ENCODE measurements at places on chromosomes 6 and 20.

DNA sequence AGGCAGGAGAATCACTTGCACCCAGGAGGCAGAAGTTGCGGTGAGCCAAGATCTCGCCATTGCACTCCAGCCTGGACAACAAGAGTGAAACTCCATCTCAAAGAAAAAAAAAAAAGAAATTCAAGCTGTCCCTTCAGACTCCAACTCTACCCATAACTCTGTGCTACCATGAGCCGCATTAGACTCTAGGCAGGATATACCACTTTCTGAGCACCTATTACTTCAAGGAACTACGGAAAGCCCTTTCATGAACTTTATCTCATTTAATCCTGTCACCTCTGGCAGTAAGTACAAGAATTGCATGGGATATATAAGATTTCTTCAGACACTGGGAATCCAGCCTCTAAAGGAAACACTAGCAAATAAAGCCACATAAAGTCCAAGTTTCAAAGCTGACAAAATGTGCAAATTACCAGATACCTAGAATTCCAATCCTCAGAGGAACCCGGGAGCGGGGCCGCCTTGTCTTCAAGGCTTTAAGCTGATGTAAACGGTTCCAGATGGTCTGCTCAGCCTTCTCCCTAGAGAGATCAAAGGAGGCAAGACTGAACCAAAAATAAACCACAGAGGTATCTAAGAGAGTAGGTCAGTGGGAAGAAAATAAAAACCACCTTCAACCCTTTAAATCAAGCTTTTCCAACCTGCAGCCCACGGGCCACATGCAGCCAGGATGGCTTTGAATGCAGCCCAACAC, 9.4 kb downstream of the CDK5RAP1 start:
- DNase-seq: no peak

DNA sequence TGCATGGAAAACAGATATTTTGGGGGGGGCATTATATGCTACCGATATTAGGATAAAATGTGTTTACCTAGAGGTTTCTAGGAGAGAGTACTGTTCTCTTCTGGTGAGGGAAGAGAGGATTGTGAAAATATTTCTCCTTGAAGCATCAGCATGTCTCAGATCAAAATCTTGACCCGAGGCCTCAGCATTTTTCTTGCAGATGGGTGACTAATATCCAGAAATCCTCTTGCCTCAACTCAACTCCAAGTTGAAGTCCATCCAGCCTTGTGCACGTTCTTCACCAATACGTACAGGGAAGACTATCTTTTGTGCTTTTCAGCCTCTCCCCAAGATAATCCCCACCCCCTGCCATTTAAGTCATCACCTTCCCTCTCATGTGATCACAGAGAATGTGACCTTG, 59.5 kb downstream of the PRND start:
- DNase-seq: no peak

GRCh38 chr6:16278048-16278724, 39.8 kb downstream of the GMPR start:
- no peak for DNase-seq

GRCh38 chr6:16179063-16179462, 50.2 kb downstream of the MYLIP start:
- DNase-seq: no peak

- no peak for DNase-seq
Observed at GRCh38 chr20:36604952-36605398, 604 bp upstream of the RAB5IF start.

GRCh38 chr20:4439461-4439860, 282.2 kb upstream of the PRND start:
- DNase-seq: no peak

- peak; percentile 21 for DNase-seq
Observed at GRCh38 chr20:12970372-12970821, 38.4 kb upstream of the SPTLC3 start.

DNA sequence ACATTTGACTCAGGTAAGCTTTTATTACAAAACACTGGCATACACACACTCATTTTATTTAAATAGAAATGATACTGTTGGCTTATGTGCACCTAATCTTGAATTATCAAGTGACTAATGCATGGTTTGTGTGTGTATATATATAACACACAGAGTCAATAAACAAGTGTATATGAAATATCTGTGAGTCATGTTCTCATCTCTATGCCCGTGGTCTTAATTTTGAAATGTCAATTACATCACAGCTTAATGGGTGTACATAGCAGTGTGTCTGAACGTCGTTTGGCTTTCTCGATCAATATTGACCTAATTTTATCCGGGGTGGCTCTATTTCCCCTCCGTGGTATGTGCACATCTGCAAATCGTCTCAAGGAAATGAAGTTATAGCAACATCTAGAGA, 104.0 kb upstream of the ZFP64 start:
- no peak for DNase-seq

DNA sequence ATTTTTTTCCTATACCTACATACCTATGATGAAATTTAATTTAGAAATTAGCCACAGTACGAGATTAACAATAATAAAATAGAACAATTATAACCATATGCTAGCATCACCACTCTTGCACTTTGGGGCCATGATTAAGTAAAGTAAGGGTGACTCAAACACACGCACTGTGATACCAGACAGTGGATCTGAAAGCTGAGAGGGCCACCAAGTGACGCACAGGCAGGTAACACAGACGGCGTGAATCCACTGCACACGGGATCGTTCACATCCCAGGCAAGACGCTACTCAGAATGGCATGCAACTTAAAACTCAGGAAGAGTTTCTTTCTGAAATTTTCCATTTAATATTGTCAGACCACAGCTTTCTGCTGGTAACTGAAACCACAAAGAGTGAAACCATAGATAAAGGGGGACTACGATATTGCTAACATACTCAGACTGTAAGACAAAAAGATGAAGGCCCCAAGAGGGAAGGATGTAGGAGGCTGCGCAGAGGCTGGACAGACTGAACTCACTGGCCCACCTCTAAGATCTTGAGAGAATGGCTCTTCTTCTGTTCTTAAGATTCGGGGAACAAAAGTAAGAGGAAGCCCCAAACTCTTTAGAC, 17.9 kb downstream of the RRBP1 start:
- no peak for DNase-seq

GRCh38 chr20:31713312-31714273, 9.1 kb downstream of the BCL2L1 start:
- no peak for DNase-seq

DNA sequence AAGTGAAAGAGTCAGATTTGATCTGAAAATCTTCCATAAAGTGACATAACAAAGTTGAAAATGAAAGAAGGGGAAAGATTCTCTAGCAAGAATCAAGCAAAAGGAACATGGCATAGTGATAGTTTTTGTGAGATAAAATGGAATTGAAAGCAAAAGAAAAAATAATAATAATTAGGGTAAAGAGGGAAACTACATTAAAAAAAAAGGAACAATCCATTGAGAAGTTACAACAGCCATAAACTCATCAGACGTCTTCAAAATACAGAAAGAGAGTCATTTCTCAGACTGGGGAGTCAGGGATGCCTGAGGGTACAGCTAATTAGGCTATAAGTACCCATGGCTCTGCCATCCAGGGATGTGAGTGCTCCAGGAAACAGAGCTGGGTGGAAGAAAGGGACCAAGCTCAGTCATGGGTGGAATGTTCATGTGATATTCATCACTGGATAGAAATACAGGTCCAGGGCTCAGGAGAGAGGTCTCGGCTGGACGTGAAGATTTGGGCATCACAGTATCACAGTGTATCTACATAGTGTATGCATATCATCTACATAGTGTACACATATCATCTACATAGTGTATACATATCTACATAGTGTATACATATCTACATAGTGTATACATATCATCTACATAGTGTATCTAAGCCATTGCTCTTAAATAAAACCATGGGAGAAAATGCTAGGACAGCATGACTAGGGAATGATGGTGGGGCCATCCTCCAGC, 29.4 kb downstream of the DUSP22 start:
- no peak for DNase-seq

Data from midbrain (tissue), 1 donor.